ENCODE measurements at places on chromosomes 1 and 21.
A peak's percentile ranks its signal among the peaks of the same experiment; 100 is the strongest.

DNA sequence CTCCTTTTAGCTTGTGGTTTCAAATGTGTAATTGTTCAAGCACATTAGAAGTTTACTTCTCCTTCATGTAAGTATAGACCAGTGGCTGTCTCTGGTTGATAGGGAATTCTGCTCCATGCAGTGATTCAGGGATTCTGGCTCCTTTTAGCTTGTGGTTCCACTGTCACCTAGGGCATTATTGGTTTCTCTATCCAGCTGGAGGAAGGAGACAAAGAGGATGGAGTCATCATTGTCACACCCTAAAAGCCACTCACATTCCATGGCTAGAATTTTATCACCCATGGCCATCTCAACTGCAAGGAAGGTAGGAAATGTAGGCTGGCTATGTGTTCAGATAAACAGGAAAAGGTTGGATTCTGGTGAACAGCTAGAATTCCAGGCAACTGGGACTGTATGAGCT lies 131.2 kb downstream of the URB2 start:
- peak; percentile 7 for DNase-seq

DNA sequence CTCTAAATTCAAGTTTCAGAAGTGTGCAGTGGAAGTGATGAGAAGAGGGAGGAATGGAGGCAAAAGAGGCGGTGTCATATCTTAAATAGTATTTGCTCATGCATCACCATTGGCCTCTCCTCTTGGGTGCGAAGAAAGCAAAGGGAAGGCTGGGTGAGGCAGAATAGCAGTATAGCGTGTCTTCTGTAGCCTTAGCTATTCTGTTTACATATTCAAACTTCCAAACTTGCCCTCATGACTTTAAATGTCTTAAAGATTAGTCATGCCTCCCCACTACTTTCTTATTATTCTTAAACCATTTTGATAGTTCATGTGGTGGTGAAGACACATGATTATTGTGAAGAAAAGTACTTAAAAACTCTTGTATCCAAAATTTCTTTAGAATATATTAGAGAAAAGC lies 104.6 kb upstream of the TENT5C start:
- DNase-seq: peak; percentile 32

DNA sequence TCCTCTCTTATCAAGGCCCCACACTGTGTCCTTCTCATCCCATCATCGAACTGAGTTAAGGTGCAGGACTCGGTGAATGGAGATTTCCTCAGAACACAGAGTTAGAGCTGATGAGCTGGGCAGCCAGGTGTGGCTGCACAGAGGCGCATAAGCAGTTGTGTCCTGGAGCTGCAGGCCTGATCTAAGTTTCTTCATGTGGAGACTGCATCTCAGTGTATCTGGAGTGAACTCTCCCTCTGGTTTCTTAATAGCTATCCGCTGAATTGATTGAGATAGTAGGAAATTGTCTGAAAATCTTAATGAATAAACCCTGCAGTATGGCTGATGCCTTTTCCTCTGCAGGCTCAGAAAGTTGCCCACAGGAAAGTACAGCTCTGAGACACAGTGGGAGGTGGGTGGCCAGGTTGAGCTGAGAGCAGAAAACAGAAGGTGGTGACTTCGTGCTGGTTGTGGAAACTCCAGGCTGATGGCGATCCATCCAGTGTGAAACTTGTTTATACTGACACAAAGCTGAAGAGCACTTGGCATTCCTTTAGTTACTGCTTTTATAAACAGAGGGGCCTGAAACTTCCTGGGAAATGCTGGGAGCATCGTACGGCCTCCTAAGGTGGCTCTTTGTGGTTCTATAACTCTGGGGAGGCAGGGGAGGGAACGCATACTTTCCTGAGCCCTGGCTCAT lies 67.4 kb upstream of the F3 start:
- DNase-seq: peak; percentile 41

DNA sequence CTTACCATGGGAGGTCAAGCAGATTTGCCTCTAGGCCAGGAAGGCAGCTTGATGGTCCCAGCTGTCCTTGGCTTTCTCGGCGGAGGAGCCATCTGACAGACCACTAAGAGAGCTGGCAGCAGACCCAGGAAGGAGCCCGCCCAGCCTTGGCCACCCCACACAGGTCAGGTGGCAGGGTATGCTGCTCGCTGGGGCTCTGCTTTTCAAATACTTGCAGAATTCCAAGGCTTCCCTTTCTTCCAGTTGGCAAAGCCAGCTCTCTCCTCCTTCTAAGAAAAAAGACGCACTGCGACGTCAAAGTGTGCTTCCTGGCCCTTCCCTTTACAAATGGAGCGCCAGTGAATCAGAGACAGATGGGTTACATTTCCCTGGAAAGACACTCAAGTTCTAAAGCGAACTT lies 229.4 kb downstream of the CACNA1E start:
- no peak for DNase-seq

GRCh38 chr1:36326499-36326898 lies 3.1 kb upstream of the EVA1B start:
- no peak for DNase-seq

GRCh38 chr1:16921391-16922185 lies at the start of gene CROCC:
Gene CROCC, plus strand, starts transcription at chr1:16921931. Its CDS starts 88 bp downstream, at chr1:16922019.
- peak; percentile 76 for DNase-seq

- peak; percentile 81 for DNase-seq
These were observed 3.9 kb upstream of the C4BPB start for GRCh38 chr1:207084701-207085180.

DNA sequence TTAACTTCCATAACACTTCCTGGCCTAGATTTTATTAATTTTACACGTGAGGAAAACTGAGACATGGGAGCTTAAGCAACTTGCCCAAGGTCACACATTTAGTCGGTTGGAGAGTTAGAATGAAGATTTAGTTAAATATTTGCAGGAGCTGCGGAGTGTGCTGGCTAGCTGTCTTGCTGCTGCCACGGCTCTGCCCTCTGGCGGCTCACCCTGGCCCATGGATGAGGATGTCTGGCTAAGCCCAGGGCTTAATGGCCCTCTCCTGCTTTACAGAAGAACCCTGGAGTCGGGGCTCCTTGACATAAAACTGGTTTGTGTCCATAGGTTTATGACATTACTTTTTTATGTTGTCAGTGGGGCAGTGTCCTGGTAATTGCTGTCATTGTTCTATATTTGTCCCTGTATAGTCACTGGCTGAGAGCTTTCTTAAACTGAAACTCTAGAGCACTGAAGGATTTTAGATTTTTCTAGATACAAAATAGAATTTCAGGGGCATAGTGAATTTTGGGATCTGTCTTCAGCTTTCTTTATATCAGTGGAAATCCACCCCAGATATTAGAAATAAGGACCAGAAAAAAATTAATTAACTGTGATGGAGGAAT lies 88.9 kb upstream of the WLS start:
- DNase-seq: peak; percentile 82

DNA sequence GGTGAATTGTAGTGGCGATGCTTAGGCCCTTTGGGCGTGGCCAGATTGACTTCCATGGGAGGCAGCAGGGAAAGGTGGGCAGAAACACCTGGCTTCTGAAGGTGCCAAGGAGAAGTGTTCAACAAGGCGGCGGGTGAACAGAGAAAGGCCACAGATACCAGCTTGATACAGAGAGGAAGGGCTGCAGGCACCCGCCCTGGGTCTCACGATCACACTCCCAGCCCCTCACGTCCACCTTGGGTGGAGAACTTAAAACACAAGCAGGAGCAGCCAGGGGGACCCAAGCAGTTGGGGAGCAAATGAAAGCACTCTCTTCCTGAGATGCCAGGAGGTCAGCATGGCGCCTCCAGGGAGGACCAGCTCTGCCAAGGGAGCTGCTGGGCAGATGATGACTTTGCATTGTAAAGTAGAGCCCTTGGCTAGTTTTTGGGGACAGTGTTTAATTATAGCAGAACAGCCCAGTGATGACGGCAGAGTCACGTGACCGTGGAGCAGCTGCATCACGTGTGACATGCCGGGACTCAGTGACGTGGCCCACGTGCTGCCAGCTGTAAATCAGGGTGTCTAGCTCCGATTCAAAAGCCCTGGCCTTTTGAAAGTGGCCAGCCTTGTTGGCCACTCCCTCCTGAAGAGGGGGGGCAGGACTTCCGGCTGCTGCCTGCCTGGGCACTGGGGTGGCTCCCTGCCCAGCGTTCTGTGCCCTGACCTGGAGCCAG lies 19.0 kb downstream of the SLC37A1 start:
- DNase-seq: no peak

DNA sequence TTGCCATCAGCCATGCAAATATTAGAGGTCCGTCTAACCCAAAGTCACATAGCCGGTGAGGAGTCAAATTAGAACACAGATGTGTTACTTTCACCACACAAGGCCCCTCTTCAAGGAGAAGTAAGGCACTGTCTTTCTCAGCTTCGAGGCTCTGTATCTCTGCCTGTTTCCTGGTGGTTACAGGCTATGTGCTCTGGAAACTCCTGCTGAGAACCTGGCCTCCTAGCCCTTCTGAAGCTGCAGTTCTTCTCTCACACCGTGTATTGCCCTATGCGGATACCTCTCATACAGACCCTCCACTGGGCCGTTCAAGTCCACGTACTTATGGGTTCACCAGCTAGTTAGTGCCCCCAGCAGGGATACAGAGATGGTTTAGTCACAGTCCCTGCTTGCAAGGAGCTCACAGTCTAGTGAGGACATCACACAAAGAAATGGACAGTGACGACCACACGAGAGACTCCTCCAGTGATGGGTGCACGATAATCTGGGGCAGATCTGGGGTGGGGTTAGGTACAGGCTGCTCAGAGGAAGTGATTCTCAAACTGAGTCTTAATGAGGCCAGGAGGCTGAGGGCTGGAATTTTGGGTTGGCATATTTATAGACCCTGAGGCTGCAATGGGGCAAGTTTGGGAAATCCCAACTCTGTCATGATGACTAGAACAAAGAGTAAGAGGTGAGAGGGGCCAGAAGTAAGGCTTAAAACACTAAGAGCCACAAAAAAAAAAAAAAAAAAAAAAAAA lies 22.8 kb upstream of the ELOA start:
- DNase-seq: no peak

DNA sequence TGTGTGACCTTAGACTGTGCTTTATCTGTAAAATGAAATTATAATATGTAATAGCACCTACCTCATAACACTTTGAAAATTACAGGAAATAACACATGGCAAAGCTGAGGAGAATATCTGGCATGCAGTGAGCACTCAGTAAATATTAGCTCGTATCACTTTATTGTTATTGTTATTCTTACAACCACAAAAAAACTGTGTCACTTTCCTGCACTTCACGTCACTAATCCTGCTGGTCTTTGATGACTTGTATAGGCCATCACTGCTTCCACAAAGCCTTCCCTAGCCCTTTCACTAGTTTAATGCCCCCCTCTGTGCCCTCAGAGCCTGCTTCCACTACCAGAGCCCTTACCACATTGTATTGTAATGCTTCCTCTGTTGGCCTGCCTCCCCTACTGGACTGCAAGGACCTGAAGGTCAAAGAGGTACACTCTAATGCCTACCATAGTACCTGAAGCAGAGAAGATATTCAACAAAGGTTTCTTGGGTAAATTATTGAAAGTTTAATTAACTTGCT lies 231.6 kb downstream of the NFIA start:
- DNase-seq: no peak

- peak; percentile 31 for DNase-seq
These were observed 78.0 kb downstream of the HLX start for GRCh38 chr1:220957233-220957605.

DNA sequence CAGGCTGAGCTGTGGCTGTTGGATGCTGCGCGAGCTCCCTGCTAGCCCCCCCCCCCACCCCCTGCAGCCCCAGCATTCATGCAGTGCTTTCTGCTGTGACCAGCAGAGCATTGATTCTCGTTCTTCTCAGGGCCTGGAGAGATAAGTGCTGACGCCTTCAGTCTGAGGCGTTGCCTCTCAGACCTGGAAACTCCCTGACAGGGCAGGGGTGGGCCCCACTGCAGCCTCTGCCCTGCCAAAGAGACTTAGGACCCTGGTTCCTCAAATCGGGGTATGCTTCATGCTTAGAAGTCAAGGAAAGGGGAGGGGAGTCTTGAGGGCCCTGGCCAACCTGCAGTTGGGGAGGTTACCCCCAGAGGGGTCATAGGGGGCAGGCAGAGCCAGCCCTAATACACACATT lies 38.5 kb downstream of the PTPRF start:
- no peak for DNase-seq

DNA sequence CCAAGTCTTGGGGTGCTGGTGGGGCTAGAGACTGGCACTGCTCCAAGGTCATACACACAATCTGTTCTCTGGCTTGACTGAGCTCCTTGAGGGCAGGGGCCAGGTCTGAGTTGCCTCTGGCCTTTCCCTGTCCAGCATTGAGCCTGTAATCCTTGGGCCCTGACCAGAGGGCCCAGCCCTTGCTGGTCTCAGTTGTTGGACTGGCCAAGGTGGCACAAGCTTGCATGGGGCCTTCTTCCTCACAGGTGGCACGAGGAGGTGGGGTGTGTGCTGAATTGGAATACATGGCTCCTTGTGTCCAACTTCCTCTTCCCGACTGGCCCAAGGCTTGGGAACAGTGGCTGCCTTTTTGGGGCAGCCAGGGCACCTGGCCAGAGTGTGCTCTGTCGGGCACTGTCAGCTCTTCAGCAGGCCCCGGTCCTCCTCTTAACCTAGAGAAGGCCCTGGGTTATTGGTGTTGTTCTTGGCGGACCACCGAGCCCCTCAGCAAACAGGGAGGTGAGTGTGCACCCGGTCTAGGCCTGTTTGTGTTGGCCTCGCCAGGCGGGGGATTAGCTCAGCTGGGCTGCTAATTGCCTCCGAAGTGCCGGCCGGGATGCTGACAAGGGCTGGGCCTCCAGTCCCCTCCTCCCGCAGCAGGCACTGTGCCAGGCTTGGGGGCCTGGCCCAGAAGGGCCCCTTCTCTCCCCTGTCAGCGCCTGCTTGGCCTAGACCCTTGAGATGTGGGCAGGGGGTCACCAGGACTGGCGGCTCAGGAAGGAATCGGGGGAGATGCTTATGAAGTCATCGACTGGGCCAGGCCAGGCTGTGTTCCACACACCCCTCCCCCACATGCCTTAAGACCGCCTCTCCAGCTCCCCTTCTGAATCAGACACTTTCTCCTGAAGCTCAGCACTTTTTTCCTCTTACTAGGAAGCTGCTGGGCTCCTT lies 28.5 kb downstream of the WNT4 start:
- peak; percentile 95 for DNase-seq

- DNase-seq: peak; percentile 57
These were observed 7.1 kb upstream of the TMEM61 start for GRCh38 chr1:54973205-54973921.

Measured in astrocyte of the hippocampus (primary cell).